ENCODE measurements at places on chromosomes 12 and 14.

DNA sequence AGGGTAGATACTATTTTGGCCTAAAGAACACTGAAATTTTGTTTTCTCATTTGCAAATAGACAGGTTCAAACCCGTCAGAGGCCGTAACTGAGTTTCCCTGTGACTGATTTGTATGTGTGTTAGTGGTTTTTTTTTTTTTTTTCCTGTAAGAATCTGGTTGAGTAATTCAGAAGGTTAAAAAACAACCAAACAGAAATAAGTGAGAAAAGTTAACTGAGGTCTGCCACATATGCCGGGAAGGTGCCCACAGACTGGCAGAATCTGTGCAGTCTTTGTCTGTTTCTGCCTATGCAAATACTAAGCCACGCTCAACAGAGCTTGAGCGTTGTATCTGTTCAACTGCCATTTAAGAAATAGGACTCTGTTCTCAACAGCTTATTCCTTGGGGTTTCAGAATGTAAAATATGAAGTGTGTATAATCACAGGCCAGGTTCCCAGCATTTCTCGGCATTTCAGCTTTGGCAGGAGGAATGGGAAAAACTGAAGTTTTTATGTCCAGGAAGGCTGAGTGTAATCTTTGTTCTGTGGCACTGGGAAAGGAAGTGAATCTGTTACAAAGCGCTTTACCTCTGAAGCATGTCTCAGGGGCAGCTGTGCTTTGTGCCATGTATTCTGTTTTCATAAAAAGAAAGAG, 181.9 kb downstream of the PRKCH start:
- peak; percentile 24 for DNase-seq

DNA sequence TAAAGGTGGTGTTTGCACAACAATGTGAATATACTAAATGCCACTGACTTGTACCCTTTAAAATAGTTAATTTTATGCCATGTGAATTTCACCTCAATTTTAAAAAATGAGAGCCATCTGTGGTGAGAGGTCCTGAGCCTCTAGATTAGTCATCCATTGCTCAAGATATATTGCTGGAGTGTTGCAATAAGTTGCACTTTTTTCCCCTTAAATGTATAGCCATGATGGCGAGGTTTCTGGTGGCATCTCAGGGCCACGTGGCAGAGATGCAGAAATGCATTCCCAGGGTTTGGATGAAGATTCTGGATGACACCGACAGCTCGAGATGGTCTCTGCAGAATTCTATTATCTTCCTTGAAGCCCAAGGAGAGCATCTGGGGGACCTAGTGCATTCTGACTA, 153.7 kb downstream of the AACS start:
- DNase-seq = no peak

DNA sequence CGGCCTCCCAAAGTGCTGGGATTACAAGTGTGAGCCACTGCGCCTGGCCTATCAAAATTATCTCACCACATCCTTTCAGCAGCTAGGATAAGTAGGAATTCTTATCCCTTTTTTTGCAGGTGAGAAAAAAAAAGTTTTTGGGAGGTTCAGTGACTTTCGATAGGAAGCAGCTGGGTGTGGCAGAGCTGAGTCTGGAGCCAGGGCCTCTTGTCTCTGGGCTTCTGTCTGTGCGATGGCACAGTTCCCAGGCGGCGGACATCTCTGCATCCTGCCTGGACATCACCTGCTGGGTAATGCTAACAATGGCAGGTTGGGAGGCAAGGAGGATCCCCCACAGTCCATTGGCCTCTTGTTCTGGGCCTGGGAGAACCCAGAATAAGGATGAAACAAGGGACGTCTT, 12.5 kb downstream of the NRXN3 start:
- no peak for DNase-seq

DNA sequence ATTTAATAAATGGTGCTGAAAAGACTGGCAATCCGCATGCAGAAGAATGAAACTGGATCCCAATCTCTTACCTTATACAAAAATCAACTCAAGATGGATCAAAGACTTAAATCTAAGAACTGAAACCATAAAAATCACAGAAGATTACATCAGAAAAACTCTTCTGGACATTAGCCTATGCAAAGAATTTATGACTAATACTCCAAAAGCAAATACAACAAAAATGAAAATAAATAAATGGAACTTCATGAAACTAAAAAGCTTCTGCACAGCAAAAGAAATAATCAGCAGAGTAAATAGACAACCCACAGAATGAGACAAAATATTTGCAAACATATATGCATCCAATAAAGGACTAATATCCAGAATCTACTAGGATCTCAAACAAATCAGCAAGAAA, 14.3 kb upstream of the CLEC1A start:
- DNase-seq = no peak

- DNase-seq = no peak
These were observed 82.4 kb downstream of the SYT10 start for GRCh38 chr12:33357181-33357580.

- no peak for DNase-seq
These were observed 28.8 kb upstream of the BHLHE41 start for GRCh38 chr12:26153421-26154154.

DNA sequence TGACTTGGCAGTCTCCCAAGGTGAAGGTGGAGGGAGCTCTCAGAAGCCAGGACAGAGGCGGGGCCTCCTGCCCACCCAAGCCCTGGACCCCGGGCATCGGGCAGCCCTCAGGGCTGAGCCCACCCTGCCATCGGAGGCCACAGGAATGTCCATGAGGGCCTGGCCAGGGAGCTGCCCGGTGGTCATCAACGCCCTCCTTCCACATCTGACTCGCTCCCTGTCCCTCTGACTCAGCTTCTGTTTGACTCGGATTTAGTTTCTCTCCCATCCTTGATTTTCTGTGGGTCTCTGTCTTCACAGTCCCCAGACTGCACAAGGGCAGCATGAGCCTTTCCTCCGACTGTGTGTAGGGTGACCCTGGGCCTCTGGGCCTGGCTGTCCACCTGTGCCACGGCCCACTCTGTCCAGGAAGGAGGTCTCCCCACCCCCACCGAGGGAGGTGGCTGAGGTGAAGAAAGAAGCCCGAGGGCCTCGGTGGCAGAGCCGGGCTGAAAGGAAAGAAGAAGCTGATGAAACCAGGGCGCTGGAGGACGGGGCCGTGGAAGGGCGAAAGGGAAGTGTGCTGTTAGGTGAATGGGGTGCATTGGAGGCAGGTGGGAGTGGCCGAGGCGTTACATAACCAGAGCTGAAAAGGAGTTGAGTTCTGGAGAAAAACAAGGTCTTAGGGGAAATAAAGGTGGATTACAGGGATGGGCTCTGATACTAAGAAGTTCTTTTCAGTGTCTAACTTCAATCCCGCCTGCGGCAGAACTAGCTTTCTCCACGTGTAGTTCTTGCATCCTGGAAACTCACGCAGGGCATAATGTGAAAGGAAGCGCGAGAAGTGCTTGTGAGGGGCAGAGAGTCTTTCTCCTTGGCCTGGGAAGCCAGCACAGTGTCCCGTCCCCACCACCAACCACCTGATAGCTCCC, 16.7 kb upstream of the TMEM106C start:
- no peak for DNase-seq

DNA sequence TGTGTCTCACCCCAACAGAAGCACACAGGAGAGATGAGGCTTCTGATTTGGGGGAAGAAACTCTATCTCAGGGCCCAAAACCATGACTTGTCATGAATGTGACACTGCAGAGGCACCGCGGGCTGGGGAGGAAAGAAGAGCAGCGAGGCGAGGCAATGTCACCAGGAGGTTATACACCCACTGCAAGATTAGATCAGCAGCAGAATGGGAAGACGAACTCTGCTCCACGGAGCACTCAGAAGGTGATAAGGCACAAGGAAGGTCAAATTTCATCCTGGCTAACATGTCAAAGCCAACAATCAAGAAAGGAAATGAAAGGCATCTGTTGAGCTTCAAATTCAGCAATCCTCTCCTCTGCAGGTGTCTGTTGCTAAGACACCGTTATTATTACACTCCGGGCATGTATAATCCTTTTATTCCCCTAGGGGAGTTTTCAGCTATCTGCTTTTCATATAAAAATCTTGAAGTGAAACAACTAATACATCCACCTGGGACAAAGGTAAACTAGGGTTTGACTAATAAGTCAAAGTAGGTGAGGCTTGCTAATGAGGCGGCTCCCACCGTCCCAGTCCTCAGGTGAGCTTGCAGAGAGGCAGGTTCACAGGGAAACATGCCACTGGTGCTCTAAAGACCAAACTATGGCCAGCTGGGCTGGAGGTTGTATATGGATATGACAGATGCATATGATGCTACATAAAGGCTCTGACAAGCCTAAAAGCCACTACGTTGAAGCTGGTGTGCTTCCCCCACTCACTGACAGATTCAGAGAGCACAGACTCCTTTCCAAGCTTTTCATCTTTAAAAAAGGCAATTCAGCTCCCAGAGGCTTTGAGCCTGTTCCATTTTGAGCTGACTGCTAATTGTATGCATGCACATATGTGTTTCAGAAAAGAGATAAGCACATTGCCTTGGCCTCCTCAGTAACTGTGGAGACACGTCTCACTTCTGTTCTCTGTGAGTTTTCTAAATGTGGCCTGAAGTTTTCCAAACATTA, 221.2 kb downstream of the NELL2 start:
- DNase-seq = no peak

- DNase-seq = no peak
These were observed 5.1 kb upstream of the EIF5 start for GRCh38 chr14:103328941-103329340.

- DNase-seq = no peak
These were observed 106.1 kb downstream of the PRICKLE1 start for GRCh38 chr12:42483521-42483790.

DNA sequence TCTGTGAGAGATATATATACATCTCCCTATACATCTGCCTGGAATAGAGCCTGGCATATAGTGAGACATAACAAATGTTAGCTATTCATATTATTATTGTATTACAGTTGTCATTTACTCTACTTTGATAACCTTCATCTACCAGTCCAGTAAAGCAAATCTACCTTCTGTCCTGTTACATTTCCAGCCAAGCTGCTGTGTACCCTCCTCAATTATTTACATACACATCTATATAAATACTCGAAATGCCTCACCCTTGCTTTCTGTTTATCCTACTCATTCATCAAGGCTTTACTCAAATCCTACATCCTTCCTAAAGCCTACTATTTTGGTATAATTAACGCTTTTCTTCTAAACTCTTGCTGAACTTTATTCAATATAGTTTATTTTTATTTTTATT, 8.7 kb downstream of the ZBTB1 start:
- no peak for DNase-seq

DNA sequence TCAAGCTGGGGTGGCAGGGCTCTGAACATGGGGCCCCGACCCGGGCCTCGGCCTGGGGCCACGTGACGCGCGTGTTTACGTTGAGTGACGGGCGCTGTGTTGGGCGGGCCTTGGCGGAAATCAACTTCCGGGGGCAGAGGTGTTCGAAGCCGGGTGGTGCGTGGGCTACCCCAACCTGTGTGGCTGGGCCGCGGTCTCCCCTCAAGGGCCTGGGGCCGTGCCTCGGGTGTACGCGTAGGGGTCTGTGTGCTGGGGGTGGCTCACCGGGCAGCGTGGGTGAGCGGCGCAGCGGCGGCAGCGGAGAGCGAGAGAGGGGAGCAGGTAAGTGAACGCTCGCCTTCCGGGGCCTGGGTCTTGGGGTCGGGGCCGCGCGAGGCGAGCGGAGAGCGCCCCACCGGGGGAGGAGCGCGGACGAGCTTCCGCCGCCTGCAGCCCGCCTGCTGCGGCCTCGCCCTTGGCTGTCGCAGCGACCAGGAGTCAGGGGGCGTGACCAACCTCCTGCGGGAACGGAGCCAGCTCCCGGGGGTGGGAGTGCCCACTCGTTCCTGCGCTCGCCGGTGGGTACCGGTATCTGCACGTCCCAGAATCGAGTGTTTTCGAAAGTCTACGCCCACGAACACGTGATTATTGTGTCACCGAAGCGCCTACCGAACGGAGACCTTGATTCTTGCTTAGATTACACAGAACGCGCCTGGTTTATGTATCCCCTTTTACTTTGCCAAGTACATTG, at the start of gene CCDC91:
Gene CCDC91 (plus strand): TSS at position 136 of the 730 bp plus-strand sequence. CDS start 66,760 bp downstream, outside the sequence.
- peak; percentile 79 for DNase-seq

DNA sequence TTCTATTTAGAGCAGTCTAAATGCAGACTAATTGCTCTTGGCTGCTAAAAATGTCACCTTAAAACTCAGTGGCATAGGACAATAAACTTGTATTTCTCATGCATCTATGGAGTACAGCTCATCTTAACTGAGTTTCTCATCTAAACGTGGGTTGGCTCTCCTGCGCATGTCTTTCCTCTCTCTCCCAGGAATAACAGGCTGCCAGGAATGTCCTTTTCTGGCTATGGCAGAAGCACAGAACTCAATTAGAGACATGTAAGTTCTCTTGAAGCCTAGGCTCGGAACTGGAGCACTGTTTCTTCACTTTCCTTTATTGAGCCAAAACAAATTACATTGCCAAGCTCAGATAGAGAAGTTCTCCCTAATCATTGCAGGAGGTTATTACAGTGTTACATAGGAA, 722.3 kb upstream of the FLRT2 start:
- no peak for DNase-seq

- DNase-seq = no peak
These were observed 2.5 kb upstream of the CHPT1 start for GRCh38 chr12:101694986-101695385.

GRCh38 chr14:53306911-53307310, 153.8 kb upstream of the DDHD1 start:
- no peak for DNase-seq

- no peak for DNase-seq
These were observed 59.6 kb upstream of the NCOR2 start for GRCh38 chr12:124626971-124627411.

GRCh38 chr12:48482198-48482597, at the start of gene C12orf54:
C12orf54 (plus strand) TSS chr12:48482498; CDS start chr12:48483297, 799 bp downstream.
- no peak for DNase-seq

GRCh38 chr12:105368047-105368646, 37.7 kb downstream of the C12orf75 start:
- DNase-seq = no peak

GRCh38 chr14:63249092-63249491, 44.8 kb downstream of the RHOJ start:
- no peak for DNase-seq

DNA sequence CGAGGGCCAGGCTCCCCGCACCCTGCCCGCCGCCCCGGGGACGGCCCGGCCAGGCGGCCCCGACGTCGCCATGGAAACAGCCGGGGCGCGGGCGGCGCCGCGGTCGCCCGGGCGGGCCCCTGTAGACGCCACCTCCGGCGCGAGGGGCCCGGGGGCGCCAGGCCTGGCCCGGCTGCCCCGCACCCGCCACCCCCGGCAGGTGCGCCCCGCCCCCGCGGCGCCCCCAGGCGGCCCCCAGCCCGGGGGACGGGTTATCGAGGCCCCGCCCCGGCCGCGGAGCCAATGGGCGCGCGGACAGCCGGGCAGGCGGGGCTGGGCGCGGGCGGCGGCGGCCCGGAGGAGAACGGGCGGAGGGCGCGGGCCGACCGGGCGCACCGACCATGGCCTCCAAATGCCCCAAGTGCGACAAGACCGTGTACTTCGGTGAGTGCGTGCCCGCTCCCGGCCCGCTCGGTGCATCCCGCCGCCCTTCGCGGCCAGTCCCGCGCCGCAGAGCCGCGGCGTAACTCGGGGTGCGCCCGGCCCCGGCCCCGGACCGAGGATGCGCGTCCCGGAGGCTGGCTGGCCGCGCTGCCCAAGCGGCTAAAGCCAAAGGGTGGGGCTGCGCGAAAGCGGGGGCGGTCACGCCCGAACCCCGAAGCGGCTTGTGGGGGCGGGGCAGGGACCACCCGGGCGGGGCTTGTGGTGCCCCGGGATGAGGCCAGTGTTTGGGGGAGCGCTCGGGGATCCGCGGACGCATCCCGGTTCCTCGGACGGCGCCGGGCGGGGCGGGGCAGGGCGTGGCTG, at the start of gene CRIP2:
Gene CRIP2 (plus strand): TSS at position 339 of the 786 bp plus-strand sequence. CDS start 42 bp downstream, at position 381.
- DNase-seq = no peak

- no peak for DNase-seq
These were observed 1080.7 kb downstream of the LRFN5 start for GRCh38 chr14:42687421-42687820.
